ENCODE measurements at places on chromosomes 11 and 22.

DNA sequence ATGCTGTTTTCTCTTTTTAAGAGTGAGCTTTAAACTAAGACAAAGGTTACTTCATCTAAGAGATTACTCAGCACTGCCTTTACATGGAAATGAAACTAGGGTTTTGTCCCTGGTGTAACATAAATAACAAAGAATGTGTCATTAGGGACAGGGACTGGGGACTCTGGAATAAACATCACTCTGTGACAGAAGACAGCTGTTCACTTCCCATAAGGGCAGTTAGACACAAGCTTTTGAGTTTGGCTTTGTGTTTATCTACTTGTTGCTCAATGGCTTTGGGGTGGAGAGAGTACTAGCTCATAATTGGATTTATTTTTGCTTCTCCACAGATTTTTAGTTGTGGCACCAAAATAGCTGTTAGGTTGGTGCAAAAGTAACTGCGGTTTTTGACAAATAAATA is 154.5 kb downstream of the OR4C45 start:
- DNase-seq = no peak

DNA sequence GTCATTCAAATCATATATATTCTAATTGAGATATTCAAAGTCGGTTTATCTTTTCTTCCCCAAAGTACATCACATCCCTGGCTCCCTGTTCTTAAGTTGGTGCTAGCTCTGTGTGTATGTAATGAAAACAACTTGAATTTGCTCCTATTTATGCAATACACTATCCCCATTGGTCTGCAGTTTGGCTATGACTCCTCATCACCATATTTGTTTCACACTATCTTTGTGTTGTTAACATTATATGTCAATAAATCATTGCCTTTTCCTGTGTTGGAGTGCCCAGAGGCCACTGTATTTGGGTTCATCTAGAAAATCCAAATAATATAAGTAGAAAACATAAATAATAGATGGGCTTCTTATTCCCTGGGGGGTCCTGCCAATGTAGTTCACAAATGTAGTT is 306.6 kb upstream of the TENM4 start:
- no peak for DNase-seq

GRCh38 chr11:91129596-91129995 is 906.7 kb upstream of the CHORDC1 start:
- no peak for DNase-seq

- DNase-seq = peak; percentile 76
Measured at GRCh38 chr11:14643697-14644225, at the start of gene PDE3B. Gene PDE3B, plus strand, starts transcription at chr11:14643804. Its CDS starts 272 bp downstream, at chr11:14644076.

DNA sequence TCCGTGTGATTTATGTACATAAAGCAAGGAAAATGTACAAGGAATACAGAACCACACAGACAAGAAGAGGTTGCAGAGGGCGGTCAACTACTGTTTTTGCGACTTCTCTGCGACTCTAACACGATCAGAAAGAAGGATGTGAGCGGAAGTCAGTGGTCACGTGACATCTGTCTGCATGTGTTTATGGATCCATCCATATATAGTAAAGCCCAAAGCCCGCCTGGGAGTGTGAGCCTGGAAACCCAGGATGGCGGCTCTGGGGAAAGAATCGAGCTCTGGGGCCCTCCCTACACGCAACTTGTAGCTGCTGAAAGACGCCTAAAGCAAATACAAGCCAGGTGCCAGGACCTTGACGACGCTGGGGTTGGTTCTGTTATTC is 8.8 kb downstream of the OSBPL5 start:
- DNase-seq = no peak

- no peak for DNase-seq
Measured at GRCh38 chr11:111510311-111510710, 1.9 kb downstream of the BTG4 start.

DNA sequence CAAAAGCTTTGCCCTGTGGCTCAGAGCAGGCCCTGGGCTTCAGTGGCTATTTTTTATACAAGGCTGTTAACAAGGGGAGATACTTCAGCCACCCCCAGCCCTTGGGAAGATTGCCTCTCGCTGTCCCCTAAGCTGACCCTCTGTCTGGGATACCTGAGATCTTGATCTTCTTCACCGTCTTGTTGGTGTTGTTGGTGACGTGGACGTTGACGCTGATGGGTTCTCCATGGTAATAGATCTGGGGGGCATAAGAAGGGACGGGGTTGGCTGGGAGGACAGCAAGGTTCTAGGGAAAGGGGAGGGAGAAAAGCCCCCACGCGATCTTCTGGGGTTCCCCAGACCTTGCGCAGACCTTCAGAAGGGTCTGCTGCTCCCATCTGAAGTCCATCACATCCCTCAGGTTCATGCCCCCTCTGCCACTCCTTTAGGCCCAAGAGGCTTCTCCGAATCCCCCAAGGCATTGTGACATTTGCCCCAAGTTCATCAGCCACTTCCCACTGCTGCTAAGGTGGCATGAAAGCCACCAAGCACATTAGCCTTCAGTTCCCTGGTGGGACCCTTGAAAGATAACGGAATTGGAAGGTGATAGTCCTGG is 36.7 kb downstream of the TPBGL start:
- no peak for DNase-seq

DNA sequence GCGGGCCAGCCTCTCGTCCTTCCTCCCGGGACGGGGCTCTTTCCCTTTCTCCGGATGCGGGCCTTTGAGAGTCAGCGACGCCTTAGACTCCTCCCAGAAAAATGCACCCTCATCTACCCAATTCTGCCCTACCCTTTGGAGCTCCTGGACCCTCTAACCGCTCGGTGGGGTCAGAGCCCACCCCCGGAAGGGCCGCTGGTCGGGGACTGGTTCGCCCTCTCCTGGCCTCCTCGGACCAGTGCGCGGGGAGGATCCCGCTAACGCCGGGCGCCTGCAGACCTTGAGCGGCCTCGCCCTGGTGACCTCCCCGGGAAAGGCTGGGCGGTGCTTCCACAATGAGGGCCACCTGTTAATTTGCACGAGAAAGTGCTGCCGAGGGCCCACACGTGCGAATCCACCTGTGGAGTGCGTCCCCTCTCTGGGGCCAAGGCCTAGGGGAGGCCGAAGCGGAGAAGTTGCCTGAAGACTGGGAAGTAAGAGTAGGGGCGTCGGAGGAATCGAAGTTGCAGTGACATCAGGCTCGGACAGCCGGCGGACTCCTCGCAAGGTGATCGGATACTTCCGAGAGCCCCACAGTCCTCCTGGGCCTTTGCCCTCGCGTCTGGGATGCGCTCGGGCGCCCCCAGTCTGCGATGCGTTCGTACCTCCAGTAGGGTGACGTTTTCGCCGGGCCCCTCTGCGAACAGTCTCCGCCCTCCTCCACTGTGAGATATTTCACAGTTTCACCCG is 61.5 kb downstream of the ENDOD1 start:
- DNase-seq = peak; percentile 88

DNA sequence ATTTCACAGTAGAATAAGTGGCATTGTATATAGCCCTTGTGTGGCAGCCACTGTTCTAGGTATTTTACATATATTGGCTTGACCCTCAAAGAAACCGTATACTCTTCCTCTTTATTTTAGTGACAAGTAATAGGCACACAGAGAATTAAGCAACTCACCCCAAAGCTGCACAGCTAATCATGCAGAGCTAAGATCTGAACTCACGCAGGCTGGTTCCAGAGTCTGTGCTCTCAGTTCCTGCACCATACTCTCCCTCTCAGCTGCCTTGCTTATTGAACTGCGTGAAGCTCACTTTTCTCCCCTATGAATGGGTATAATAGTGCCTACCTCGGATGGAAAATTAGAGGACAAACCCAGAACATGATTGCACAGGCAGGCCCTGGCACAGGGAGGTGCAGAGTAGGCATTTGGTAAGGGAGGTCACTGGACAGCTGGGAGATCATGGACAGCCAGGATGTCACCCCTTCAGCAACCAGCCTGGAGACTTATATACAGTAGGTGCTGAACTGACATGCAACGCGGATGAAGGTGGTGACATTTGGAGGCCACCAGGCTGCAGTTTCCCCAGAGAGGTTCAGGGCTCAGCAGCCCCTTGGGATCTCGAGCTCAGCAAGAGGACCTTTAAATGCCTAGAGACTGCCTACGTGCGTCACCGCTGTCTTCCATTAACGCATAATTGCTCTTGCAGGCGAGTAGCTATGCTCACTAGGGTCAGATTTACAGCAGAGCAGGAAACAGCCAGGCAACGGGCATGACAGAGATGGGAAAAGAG is 78.4 kb upstream of the TP53I11 start:
- DNase-seq = no peak

GRCh38 chr22:38713921-38714320 is 8.2 kb downstream of the GTPBP1 start:
- DNase-seq = no peak

DNA sequence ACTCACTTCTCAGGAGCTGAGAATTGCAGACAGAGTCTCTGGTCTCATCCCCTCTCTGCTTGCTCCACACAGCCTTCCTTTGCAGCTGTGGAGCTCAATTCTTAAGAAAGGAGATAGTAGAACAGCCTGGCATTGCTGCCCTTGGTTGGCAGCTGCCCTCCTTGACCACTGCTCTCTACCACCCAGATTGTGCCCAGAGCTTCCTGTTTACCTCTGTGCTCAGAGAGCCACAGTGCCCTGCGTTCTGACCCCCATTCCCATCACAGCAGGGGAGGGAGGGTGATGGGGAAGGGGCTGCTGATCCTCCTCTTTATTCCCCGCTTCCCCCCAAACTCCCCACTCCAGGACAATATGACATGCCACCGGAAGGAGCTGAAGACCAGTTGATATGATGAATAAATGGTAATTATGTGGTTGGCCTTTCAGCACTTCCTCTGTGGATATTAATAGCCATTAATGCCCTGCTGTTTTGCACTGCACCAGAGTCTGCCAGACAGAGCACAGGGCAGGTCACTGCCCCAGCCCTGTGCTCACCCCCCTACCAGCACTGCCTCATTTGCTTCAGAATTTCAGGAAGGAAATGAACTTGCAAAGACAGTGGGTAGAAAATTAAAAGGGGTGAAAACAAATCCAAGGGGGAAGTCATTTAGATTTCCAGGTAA is 426.8 kb upstream of the CADM1 start:
- DNase-seq = no peak

- DNase-seq = no peak
Measured at GRCh38 chr22:27749597-27750225, 51.8 kb downstream of the MN1 start.

- DNase-seq = no peak
Measured at GRCh38 chr11:95788921-95789505, 569 bp downstream of the FAM76B start.

- DNase-seq = no peak
Measured at GRCh38 chr11:8234910-8235309, 28.8 kb downstream of the LMO1 start.

DNA sequence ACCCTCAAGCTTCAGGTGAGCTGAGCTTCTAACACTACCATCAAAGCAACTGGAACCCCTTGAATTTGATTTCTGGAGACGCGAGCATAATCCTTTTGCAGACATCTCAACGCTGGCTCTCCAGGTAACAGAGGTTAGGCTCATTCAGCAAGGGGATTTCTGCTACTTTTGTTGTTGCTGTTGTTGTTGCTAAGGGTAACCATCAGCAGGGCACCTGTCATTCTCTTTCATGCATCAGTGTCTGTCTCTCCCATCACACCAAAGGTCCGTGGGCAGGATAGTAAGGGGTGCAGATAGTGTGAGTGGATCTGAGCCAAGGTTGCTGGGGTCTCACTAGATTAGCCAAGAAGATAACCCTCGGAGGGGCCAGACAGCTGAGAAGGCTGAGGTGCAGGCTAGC is 90.3 kb downstream of the TP53I11 start:
- no peak for DNase-seq

GRCh38 chr11:130611791-130612251 is 163.4 kb downstream of the ADAMTS15 start:
- DNase-seq = no peak

DNA sequence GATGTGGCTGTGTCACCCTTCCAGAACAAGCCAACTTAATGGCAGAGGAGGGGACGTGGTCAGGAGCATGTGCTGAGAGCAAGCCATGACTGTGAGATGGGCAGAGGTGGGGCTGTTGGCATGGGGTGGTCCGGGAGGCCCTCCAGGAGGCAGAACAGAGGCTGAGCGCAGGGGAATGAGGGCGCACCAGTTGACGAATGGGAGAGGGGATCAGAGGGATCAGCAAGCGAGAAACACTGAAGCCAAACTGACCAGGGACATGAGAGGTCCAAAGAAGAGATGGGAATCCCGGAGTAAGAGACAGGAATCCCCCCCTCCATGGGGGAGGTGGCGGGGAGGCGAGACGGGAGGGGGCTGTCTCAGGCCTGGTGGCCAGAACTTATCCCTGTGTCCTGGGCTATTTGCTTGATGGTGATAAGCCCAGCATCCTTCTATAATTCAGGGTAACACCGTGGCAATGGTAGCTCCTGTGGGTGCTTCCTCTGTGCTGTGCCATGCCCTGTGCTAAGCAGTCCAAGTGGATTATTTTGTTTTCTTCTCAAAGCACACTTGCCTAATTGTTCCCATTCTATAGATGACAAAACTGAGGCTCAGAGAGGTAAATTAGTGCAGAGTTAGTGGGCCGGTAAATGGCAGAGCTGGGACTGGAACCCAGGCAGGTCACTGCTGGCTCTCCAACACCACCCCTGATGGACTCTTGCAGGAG is 83.4 kb upstream of the SHISAL1 start:
- DNase-seq = no peak

- DNase-seq = no peak
Measured at GRCh38 chr11:27471589-27472397, 797 bp downstream of the LGR4 start.

- DNase-seq = no peak
Measured at GRCh38 chr11:9740202-9740883, 76.5 kb downstream of the SWAP70 start.

GRCh38 chr11:45743556-45744468 is 61.1 kb upstream of the SLC35C1 start:
- DNase-seq = no peak

- no peak for DNase-seq
Measured at GRCh38 chr22:42793848-42794405, 63.1 kb downstream of the ARFGAP3 start.

- DNase-seq = no peak
Measured at GRCh38 chr11:86453290-86454030, 78.8 kb downstream of the CCDC81 start.

- DNase-seq = no peak
Measured at GRCh38 chr22:20247010-20247505, 21.1 kb downstream of the RTN4R start.

GRCh38 chr22:25402501-25403283 is 161.8 kb upstream of the GRK3 start:
- DNase-seq = no peak

DNA sequence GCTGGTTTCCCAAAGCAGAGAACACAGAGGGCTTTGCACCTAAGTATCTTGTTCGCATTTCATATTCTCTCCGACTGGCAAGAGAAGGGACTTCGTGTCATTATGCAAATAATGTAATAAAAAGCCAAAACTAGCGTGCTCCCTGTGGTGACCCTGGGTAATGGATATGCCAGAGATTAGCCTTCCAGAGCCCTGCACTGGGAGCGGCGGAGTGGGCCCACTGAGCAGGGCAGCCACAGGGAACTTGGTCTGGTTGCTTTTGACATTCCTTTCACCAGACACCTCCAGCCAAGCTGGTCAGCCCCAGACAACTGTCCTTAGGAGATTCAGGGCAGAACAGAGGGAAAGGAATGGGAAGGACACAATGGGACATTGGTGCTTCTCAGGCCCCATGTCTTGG is 56.1 kb downstream of the FLI1 start:
- no peak for DNase-seq

GRCh38 chr11:120912504-120912903 is 111.4 kb upstream of the TBCEL start:
- DNase-seq = peak; percentile 17

GRCh38 chr11:110986016-110986415 is 259.5 kb upstream of the POU2AF2 start:
- no peak for DNase-seq
